Heart right ventricle (tissue), 16 donors: ENCODE measurements at places on chromosomes 6 and 20.

GRCh38 chr6:144086959-144087358, 8.4 kb downstream of the SF3B5 start:
- no peak for DNase-seq

GRCh38 chr6:40287296-40287850, 299.8 kb downstream of the LRFN2 start:
- DNase-seq, result no peak

DNA sequence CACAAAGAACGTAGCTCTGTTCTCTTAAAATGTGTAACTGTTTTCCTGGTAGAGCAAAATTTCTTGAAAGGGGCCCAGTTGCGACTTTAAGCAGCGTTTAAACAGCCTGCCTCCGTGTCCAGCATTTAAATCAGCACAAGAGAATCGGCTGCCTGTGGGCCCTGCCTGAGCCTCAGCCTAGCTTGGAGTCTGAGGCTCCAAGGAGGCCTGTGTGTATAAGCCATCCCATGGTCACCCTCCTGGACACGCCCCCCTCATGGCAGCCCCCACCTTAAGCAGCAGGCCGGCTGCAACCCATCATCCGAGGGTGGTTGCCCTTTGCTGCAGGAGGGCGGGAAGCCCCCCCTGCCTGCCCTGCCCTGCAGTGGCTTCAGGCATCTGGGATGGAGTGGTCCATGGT, 18.9 kb downstream of the SDCBP2 start:
- DNase-seq, result no peak

GRCh38 chr6:10300071-10300470, 114.8 kb downstream of the TFAP2A start:
- no peak for DNase-seq

GRCh38 chr6:37485291-37485702, 14.4 kb downstream of the CCDC167 start:
- DNase-seq, result no peak

DNA sequence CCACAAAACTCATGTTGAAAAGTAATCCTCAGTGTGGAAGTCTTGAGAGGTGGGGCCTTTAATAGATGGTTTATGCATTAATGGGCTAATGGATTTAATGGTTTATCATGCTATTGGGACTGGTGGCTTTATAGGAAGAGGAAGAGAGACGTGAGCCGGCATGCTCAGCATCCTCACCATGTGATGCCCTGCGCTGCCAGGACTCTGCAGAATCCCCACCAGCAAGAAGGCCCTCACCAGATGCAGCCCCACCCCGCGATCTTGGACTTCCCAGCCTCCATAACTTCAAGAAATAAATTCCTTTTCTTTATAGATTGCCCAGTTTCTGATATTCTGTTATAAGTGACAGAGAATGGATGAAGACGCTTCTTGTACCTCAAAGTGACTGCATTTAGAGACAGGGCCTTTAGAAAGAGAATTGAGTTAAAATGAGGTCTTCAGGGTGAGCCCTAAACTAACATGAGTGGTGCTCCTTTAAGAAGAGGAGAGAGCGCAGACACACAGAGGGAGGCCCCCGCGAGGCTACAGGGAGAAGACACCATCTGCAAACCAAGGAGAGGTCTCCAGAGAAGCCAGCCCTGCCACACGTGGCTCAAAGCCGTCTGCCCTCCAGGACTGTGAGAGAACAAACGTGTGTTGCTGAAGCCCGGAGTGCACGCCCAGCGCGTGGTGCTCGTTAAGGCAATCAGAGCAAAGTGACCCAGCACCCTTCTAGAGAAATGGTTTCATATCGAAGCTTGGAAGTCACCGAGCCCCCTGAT, 56.9 kb downstream of the IRF4 start:
- DNase-seq, result no peak

GRCh38 chr6:119276211-119276610, 73.3 kb downstream of the MAN1A1 start:
- no peak for DNase-seq

DNA sequence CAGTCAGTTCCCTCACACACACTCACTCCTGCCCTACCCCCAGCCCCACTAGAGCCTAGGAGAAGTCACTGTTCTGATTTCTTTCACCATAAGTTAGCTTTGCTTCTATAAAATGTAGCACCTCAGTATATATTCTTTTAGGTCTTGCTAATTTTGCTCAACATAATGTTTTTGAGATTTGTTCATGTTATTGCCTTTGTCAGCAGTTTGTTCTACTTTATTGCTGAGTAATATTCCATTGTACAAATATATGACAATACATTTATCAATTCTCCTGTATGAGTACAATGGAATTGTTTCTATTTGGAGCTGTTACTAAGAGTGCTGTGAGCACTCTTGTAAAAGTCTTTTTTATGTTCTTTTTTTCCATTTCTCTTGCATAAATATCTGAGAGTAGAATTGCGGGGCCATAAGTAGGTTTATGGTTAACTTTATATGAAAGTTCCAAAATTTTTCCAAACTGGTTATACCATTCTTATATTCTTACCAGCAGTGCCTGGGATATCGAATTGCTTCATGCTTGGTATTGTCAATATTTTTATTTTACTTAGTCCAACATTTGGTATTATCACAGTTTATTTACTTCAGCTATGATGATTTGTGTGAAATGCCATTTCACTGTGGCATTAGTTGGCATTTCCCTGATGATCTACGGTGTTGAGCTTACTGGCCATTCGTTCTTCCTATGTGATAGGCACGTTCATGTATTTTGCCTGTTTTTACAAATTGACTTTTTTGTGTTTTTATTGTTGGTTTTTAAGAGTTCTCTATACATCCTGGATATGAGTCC, 25.3 kb downstream of the EDN1 start:
- no peak for DNase-seq

DNA sequence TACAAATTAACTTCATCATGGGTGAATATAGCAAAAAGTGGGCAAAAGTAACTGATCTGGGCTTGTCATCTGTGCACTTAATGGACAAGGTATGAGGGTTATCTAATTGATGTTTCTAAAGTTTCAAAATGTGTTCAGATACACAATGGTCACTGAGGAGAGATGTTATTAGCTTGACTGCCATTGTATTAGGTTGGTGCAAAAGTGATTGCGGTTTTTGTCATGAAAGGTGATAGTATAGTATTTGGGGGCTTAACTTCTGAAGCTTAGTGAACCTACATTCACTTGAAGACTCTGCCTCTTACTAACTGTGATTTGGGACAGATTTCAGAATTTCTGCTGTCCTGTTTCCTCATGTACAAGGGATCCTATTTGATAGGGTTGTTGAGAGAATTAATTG, 159.6 kb downstream of the UST start:
- DNase-seq, result no peak

- DNase-seq, result no peak
Measured at GRCh38 chr6:89566930-89567629, 71.5 kb downstream of the LYRM2 start.

GRCh38 chr6:113873043-113873667, 16.0 kb downstream of the MARCKS start:
- peak; percentile 15 for DNase-seq

GRCh38 chr6:42845327-42845694, 34.1 kb upstream of the RPL7L1 start:
- DNase-seq, result no peak

GRCh38 chr6:98324446-98324845, 509.9 kb upstream of the POU3F2 start:
- DNase-seq, result no peak

DNA sequence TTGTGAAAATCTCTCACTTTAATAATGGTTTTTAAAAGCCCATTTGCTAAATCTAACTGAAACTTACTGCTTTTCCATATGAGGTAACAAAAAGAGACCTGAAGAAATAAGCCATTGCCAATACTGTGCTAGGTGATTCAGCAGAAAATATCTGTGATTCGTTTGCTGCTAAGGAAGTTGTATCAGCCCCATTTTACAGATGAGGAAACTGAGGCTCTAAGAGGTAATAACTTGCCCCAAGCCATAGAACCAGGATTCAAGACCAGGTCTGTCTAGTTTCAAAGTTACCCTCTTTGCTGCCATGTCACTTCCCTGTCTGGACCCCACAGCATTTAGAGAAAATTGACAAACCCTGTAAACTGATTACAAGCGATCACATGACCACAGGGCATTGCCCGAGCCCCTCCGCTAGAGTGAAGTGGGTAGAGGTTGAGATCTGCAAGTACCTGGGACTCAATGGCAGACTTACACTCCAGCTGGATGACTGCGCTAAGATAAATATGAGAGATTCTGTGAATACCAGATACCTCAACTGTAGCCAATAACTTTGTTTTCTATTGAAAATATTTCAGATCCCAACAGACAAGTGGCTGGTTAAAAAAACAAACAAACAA, 69.3 kb downstream of the TNFRSF21 start:
- DNase-seq, result no peak

- DNase-seq, result no peak
Measured at GRCh38 chr6:85163156-85164080, 286.5 kb upstream of the NT5E start.

GRCh38 chr6:71544906-71545305, 256.3 kb downstream of the OGFRL1 start:
- no peak for DNase-seq

DNA sequence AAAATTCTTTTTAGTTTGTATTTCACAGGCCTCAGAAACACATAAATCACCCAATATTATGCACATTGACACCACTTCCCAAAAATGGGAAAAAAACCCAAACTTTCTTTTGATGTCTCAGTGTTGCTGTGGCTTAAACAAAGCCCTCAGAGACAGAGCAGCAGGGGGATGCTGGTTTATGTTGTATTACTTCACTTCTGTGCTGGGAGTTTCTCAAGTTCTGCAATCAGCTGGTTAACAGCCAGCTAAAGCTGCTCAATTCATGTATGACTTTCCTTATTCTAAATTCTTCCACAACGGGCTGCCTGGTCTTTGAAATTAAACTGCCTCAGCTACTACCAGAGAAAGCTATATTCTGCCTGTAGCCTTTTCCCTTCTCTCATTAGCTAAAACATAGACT, 5.6 kb downstream of the FILIP1 start:
- no peak for DNase-seq

- DNase-seq, result no peak
Measured at GRCh38 chr20:47574616-47575364, 73.1 kb downstream of the NCOA3 start.

DNA sequence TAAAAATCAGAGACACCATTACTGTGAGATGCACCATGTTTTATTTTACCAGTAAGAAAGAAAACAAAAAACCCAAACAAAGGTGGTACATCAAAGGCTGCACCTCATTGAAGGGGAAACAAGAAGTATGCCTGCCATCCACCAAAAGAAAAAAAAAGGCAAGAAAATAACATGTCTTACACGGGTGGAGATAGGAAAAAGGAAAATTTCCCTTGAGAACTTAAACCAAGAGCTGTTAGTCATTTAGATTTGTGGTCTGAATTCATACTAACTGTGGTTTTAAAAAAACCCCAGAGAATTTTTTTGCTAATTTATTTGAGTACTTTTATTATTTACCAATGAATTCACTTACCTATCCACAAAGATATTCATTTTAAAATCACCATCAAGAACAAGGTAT, 144.0 kb downstream of the LRRC1 start:
- DNase-seq, result no peak

- DNase-seq, result no peak
Measured at GRCh38 chr20:17609811-17610377, 40.0 kb downstream of the DSTN start.

DNA sequence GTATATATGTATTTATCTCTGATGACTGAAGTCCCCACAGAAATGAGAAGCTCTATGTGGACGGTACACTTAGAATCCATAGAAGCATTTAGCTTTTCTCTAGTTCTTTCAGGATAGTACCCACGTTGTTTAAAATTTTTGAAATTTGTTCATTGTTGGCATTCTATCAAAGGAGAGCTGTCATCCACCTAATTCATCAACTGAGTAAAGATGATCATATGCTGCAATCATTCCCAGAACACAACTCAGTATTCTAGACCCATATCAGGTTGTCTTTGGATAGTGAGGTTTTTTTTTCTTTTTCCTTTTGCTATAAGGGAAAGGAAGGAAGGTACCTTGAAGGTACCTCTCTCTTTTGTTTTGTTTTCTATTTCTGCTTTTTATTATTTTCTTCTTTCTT, 9.3 kb downstream of the SERAC1 start:
- no peak for DNase-seq

DNA sequence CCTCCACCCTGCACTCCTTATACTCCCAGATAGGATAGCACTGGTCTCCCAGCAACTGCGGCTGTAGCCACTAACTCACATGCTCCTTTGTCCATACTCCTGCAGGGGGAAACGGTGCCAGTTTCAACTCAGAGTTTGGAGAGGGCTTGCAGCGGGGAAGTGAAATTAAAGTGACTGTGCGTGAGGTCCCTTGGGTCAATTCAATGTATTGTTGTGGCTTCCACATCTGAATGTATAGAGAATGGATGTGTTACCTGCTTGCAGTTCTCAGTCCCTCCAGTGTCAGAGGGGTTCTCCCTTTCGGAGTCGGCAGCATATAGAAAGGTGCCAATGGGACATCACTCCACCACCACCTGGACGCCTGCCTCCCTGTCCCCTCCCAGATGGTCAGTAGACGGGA, 93.6 kb upstream of the CNKSR3 start:
- DNase-seq, result no peak

DNA sequence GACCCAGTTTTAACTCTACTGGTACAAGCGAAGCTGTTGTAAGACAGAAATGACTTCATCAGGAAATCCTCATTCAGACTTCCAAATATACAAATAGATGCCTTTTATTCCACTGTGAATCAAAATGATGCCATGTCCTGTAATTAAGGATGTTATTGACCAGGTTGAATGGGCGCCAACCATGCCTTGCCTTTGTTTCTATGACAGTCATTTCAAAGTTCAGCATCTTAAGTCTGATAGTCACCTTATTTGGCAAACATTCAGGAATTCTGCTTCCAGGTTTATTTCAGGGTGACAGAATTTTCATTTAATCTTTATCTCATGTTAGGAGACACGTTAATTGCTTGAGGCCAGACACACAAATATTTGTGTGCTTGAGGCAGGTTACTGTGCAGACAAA, 592.8 kb upstream of the JAG1 start:
- DNase-seq, result no peak

DNA sequence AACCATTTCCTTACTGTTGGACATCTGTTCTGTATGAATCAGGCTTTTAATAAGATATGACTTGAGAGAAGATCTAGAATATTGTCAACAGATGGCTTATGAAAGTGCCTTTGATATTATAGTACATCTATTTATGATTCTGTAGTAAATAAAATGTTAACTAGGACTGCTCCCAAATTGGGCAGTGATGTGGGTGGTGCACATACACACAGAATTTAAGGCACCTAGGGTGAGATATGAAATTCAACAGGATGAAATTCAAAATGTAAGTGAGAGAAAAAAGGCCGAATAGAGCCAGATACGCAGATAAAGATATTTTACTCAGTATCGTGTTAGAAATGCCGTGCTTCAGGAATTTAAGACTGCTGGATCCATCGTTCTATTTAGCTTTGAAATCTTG, 26.3 kb downstream of the FAM50B start:
- no peak for DNase-seq
